ENCODE measurements at places on chromosomes 2 and 18. TPM values are rescaled to one million over a fixed set of nuclear protein-coding genes. Genes with fewer than 3 reads are reported as not detected.
A peak's percentile ranks its signal among the peaks of the same experiment; 100 is the strongest.

DNA sequence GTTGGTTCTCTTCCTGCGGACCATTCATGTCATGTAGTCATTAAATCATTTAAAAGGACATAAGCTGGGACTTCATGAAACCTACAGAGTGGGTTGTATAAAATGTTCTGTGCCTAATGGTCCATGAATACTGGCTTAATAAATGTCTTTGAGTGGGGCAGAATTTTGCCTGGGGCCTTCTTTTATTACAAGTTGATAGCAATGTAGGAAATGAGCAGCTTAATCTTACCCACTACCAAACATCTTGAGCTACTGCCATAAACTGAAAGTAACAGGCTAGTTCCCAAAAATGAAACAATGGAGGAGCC is 130.9 kb downstream of the TMEM17 start:
- no peak for DNase-seq

DNA sequence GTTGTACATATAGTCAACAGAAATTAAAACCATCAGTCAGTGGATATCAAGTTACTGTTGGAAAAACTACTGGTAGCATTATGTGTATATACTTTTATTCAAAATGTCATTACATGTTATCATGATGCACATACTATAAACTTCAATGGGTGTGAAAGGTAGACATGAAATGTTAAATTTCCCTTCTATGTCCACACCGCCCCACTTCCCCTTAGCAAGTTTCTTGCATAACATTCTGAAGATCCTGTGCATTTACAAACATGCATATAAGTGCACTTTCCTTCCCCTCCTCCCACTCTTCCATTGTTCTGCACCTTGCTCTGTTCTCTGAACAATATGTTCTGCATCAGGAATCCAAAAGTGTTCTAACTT is 16.6 kb upstream of the HK2 start:
- DNase-seq: no peak

- DNase-seq: no peak
Measured at GRCh38 chr2:25790074-25790790, 88.1 kb downstream of the ASXL2 start.

DNA sequence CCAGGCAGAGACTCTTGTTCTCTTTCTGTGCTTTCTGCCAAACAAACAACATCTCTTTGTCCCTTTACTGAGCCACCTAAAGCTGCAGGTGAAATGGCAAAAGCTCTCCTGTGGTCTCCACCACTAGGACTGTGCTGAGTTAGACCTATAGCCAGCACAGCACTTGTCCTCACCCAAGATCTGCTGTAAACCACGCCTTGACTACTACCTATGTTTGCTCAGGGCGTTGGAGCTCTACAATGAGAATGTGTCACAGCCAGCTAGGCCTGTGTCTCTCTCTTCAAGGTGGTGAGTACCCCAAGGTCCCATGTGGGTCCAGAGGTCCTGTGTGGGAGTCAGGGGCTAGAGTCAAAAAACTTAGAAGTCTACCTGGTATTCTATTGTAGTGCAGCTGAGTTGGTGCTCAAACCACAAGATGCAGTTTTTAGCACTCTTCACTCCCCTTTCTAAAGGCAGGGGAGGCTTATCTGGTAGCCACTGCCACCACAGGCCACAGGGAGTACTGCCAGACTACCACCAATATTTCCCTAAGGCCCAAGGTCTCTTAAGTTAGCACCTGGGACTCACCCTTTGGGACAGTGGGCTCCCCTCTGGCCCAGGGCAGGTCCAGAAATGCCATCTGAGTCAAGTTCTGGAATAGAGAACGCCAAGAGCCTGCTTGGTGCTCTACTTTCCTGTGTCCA is 96.8 kb upstream of the RPRM start:
- no peak for DNase-seq

DNA sequence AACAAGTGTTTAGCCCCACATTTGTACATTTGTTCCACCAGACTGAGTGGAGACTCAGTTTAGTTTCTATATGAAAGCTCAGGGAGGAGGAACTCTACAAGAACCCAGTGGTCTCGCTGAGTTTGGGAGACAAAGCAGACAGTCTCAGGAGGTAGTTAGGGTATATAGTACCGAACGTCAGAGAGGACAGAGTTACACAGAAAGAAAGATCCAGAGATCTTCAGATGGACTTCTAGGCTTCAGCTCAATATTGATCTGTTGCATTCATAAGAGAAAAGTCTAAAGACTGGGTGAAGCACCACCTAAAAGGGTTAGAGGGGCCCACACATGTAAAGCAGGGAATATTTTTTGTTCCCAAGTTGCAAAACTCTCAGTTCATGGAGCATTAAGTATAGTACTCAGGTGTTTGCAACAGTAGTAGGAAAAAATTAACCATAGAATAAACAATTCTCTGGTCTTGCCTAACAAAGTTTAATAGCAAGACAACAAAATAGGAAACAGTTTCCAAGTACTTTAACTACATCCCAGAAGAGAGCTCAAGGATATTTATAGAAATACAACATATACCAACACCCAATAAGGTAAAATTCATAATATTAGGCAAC is 4.2 kb downstream of the TFPI start:
- no peak for DNase-seq

DNA sequence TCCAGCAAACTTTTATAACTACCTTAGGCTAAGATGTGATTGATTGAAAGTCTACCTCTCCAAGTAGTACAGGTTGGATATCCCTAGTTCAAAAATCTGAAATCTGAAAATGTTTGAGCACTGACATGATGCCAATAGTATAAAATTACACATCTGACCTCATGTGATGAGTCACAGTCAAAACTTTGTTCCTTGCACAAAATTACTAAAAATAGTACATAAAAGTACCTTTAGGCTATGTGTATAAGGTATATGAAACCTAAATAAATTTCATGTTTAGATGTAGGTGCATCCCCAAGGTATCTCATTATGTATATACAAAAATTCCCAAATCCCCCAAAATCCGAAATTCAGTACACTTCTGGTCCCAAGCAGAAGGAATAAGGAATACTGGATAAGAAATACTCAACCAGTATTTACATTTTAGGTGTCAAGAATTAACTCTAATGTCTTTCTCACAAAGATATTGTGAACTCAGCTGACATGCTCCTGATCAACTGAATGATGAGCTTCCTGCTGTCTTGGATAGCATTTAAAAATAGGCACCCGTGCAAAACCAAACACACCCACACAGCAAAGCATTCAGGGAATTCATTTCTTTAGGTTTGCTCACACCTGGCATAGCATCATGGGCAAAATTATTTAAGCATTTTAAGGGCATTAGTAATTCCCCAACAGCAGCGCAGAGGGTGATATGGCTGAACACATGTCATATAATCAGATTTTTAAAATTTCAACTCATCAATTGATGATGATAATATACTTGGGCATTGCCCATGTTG is 497.4 kb upstream of the MEIS1 start:
- DNase-seq: no peak

- peak; percentile 63 for DNase-seq
Measured at GRCh38 chr18:9827793-9828505, 57.8 kb upstream of the TXNDC2 start.

DNA sequence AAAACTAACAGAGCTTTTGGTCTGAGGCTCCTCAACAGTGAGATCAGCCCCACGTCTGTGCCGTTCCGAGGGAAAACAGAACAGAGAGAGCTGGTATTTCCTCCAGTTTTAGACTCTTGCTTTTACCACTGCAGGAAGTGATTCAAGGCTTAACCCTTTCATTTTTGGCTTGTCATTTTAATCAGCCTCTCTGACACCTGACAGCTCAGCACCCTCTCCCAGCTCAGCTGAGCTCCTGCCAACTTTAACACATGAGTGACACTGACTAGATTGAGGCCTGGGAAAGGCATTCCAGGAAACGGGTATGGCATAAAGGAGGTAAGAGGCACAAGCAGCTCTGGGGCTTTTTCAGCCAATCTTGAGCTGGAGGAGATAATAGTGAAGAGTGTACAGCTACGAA is 239.4 kb upstream of the SKOR2 start:
- no peak for DNase-seq

DNA sequence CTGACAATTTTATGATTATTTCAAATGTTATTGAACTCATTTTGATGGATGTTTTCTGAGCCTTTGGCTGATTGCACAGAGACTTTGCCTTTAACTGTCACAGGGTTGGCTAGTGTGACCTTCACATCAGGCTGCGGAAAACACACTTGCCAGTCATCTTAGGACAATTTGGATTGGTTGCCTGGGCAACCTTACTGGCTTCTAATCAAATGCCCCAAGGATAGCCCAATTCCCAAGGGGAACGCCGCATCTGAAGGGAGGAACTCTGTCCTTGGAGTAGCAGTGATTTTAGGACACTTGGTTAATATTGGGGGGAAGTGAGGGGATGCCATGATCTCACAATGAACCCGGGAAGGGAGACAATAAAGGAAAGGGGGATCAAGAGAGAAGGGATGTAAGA is 29.5 kb downstream of the OSBPL6 start:
- no peak for DNase-seq

GRCh38 chr18:12424252-12424651 is 16.5 kb downstream of the PRELID3A start:
- DNase-seq: no peak

DNA sequence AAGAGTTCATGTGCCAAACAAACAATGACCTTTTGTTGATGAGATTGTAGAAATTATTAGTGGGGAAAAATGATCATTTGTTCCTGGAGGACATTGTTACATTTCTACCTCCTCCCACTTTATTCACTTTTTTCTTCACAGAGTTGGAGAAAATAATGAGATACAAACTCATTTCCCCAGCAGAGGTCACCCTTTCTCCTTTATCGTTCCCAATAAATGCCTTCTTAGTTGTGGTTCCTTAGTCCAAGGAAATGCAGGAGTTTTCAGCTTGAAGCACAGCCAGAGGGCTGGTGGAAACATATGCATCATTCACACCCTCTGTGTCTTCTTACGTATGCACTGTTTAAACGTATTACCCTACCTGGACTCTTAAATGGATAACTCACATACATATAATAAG is 108.8 kb downstream of the SLC4A3 start:
- DNase-seq: peak; percentile 18

DNA sequence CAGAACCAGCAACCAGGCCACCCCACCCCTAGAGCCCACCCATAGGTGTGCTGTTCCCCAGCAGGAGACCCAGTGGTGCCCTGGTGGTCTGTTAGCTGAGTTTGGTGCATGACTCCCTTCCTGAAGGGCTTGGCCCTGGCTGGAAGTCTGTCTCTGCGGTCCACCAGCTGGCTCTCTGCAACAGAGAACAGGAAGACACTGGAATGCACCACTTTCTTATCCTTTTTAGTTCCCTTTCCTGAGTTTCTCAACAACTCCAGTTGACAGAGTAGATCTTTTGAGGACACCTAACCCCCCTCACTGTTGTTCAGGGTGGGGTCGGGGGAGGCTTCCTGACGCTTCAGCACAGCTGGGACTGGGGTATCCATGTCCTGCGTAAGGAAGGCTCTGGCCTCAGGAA is 11.9 kb upstream of the RPL37A start:
- DNase-seq: no peak

DNA sequence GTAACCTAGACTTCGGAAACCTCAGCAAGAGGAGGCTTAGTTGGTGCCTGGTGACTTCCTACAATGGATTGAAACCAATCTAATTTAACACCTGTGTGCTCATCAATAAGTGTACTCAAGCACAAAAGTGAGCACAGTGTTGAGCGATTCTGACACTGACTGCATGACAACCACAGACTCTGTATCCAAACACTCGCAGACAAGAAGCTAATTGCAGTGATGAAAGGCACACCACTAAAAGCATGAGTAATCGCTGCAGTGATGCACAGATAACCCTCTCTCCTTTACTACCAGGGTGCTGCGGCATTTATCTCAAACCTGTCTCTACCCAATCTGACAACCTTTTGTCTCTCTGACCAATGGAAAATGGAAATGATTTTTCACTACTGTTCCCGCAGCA is 168.1 kb downstream of the AFF3 start:
- DNase-seq: no peak

- no peak for DNase-seq
Measured at GRCh38 chr2:25316101-25316500, 25.6 kb downstream of the DNMT3A start.

DNA sequence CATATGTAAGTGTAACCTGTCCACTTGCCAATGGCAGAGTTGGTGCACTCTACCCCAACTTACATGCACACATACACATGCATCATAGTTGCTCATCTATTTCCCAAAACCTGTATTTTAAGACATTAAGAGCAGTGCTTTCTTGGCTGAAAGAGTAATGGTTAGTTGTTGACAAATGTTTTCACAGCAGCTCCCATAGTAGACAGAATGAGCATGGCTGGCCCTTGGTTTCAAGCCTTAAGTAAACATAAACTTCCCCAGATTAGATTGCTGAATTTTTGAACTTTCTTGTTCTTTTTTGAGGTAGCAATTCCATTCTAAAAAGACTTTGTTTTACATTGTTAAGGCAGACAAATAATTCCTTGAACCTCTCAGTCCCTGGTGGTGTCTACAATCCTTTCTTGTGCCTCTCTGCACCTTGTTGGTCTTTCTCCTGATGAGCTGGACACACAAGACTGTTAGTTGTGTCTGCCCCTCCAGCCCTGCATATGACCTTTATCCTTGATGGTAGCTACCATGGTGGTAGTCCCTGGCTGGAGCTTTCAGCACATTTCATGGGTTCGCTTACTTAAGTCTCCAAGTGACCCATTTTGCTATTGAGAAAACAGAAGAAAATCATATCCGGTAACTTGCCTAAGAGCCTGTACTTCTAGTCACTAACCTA is 580.1 kb upstream of the ID2 start:
- no peak for DNase-seq

DNA sequence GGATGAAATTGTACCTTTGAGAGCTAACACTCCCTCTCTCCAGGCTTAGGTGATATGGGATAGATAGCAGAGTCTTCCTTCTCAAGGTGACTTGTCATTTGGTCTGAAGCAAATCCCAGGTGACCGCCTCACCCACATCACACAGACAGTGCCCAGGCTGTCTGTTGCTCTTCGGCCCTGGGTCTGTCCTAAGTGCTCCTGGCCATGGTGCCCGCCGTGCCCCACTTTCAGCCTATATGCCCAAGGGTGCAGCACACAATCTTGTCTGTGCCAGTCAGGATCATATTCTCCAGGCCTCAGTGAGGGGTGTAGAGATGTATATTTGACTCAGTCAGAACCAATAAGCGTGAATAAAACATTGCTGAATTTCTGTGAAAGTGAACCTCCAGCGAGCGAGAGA is 326.8 kb downstream of the DYSF start:
- no peak for DNase-seq

DNA sequence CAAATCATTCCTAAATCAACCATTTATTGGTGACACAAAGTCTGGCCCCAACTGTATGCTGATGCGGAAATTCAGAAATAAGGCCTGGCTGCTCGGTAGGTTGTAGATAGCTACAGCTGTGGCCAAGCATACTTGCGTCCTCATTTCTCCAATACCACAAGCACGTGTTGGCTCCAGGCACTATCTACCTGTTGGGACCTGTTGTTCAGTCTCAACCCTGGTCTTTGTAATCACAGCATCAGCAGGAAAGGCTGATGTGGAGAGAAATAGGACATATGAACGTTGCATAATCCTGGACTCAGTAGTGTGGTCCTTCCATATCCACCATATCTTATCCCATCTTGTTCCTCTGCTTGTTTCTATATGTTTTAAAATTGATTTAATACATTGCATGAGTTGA is 212.6 kb downstream of the PMAIP1 start:
- DNase-seq: no peak

ASB18 gene
- not detected for total RNA-seq

ADCYAP1 gene
- 1.1 TPM for total RNA-seq

SERPINB3 gene
- not detected for total RNA-seq

CNGA3 gene
- not detected for total RNA-seq

C2orf66 gene
- total RNA-seq: not detected

PROKR1 gene
- not detected for total RNA-seq

SRD5A2 gene
- 0.09 TPM for total RNA-seq

CRYBA2 gene
- total RNA-seq: not detected
